ENCODE measurements at places on chromosomes 6 and 20. TPM values are rescaled to one million over a fixed set of nuclear protein-coding genes. Genes with fewer than 3 reads are reported as not detected.

DDX27 gene
- 43.4 TPM for total RNA-seq

DNA sequence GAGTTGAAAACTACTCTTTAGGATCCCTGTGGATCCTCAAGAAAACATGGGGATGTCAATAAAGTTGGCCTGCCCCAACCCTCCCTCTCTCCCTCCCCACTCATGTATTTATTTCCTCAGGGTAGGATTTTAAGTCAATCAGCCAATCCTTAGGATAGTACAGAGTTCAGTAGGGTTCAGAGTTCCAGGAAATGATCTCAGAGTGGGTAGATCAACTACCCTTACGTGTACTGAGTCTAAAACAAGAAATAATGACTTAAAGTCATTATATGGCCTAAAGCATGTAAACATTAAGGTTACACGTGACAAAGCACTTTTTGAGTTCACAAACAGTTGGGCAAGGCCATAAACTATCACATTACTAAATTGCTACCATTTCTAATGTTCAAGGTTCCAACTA lies 47.2 kb upstream of the REV3L start:
- H3K36me3 ChIP-seq: no peaks in the 10 kb centered on the region
- H3K4me1 ChIP-seq: no peaks in the 10 kb centered on the region
- no peaks in the 10 kb centered on the region for H3K27me3 ChIP-seq

- no peaks in the 10 kb centered on the region for H3K36me3 ChIP-seq
- H3K27me3 ChIP-seq: no peaks in the 10 kb centered on the region
- no peak overlapping the region for H3K4me3 ChIP-seq
- DNase-seq: no peak
Observed at GRCh38 chr6:168410035-168410434, 30.9 kb upstream of the SMOC2 start.

DNA sequence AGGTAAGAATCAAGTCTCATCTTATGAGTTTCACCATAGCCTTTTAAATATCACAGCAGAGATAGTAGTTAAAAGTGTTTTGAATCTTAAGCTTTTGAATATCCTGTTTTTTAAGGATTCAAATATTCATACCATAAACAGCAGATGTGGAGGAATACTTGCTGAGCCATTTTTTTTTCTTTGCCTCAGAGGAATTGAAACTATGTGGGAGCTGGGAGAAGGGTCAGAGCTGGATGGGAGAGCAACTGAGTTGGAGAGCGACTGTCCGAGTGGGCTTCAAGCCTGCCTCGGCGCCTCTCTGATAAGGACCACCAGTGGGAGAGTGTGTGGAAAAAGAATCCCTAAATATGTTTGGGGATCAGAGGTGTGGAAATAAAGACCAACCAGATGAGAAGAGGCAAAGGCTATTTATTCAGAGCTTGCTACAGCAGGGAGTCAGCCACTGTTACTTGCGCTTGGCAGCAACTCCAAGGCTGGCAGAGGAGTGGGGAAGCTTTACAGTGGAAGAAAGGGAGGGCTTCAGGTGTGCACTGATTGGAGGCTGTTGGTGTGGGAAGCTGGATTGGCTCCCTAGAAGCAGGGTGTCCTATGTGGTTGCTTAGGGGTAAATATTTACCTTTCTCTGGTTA lies 34.3 kb upstream of the MCUR1 start:
- no peaks in the 10 kb centered on the region for H3K27me3 ChIP-seq
- no peak overlapping the region for H3K4me3 ChIP-seq
- no peaks in the 10 kb centered on the region for H3K4me1 ChIP-seq

- no peaks in the 10 kb centered on the region for H3K4me1 ChIP-seq
- no peaks in the 10 kb centered on the region for H3K27me3 ChIP-seq
- no peak for DNase-seq
- H3K27ac ChIP-seq: no peak overlapping the region
- H3K36me3 ChIP-seq: no peaks in the 10 kb centered on the region
- no peak overlapping the region for H3K4me3 ChIP-seq
Observed at GRCh38 chr6:112231594-112232060, 22.7 kb downstream of the LAMA4 start.

- no peaks in the 10 kb centered on the region for H3K36me3 ChIP-seq
- DNase-seq: no peak
- no peak overlapping the region for H3K4me3 ChIP-seq
Observed at GRCh38 chr6:77987035-77987384, 334.2 kb downstream of the MEI4 start.

AHCY gene
- total RNA-seq: 24.6 TPM

GRCh38 chr6:116550796-116551195 lies 2.8 kb upstream of the CALHM4 start:
- H3K27ac ChIP-seq: no peak overlapping the region
- H3K4me1 ChIP-seq: no peaks in the 10 kb centered on the region
- DNase-seq: no peak

GRCh38 chr6:25083784-25084507 lies 148.2 kb upstream of the RIPOR2 start:
- no peak overlapping the region for H3K27ac ChIP-seq
- no peaks in the 10 kb centered on the region for H3K36me3 ChIP-seq
- H3K4me3 ChIP-seq: no peak overlapping the region
- no peak for DNase-seq

JPH2 gene
- total RNA-seq: not detected

DNA sequence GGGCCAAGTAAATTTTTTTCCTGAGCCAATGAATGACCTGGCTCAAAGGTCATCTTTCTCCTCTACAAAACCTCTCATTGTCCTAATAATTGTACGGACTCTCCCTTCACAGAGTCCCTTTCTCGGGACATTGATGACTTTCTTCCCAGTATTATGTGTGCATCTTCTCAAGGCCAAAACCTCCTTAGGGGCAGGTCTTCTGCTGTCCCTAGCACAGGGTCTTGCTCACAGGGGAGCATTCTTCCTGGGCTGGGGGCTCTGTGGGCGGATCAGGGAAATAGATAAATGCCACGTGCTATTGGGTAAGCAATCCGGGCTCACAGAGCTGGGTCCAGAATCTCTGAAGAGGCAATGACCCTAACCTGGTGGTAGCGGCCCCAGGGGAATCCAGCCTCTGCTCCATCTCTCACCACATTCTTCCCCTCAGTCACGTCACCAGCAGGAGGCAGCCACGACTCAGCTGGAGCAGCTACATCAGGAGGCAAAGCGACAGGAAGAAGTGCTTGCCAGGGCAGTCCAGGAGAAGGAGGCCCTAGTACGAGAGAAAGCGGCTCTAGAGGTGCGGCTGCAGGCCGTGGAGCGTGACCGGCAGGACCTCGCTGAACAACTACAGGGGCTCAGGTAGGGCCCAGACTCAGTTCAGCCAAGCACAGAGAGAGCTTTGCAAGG lies 23.5 kb downstream of the CEP250 start:
- no peaks in the 10 kb centered on the region for H3K27me3 ChIP-seq
- no peak for DNase-seq
- peak overlapping the region; percentile 6 for H3K27ac ChIP-seq
- no peak overlapping the region for H3K4me3 ChIP-seq

GRCh38 chr6:131730264-131730663 lies 19.4 kb upstream of the CTAGE9 start:
- no peaks in the 10 kb centered on the region for H3K36me3 ChIP-seq
- no peak for DNase-seq
- no peak overlapping the region for H3K27ac ChIP-seq
- no peak overlapping the region for H3K4me3 ChIP-seq

POU5F1 gene
- total RNA-seq: 0.46 TPM

- H3K27me3 ChIP-seq: no peaks in the 10 kb centered on the region
- H3K27ac ChIP-seq: no peak overlapping the region
- no peaks in the 10 kb centered on the region for H3K36me3 ChIP-seq
- no peaks in the 10 kb centered on the region for H3K4me1 ChIP-seq
Observed at GRCh38 chr6:118305081-118305480, 243.0 kb upstream of the PLN start.

- peaks cover 4% of the 10 kb centered on the region for H3K27me3 ChIP-seq
- no peak for DNase-seq
- H3K4me1 ChIP-seq: peaks cover 20% of the 10 kb centered on the region
- H3K27ac ChIP-seq: no peak overlapping the region
Observed at GRCh38 chr6:2545383-2546038, 205.2 kb downstream of the MYLK4 start.

DNA sequence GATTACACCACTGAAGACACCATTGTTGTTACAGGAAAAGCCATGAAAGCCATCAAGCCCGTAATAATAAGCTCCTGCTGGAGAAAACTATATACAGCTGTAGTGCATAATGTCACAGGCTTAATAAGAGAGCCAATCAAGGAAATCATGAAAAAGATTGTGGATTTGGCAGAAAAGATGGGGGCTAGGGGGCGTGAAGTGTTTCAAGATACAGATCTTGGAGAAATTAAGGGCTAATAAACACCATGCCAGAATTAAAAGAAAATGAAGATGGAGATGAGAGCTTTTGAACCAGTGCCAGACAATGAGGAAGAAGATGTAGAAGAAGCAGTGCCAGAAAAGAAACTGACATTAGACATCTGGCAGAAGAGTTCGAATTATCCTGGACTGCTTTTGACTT lies 43.2 kb upstream of the DTNBP1 start:
- H3K36me3 ChIP-seq: no peaks in the 10 kb centered on the region
- no peaks in the 10 kb centered on the region for H3K4me1 ChIP-seq
- no peaks in the 10 kb centered on the region for H3K27me3 ChIP-seq
- H3K27ac ChIP-seq: no peak overlapping the region
- H3K4me3 ChIP-seq: no peak overlapping the region

SLC35F1 gene
- total RNA-seq: not detected

BLCAP gene
- 59.3 TPM for total RNA-seq

DNA sequence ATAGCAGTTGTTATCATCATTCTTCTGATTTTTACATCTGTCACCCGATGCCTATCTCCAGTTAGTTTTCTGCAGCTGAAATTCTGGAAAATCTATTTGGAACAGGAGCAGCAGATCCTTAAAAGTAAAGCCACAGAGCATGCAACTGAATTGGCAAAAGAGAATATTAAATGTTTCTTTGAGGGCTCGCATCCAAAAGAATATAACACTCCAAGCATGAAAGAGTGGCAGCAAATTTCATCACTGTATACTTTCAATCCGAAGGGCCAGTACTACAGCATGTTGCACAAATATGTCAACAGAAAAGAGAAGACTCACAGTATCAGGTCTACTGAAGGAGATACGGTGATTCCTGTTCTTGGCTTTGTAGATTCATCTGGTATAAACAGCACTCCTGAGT lies 2.1 kb downstream of the CALHM6 start:
- H3K4me3 ChIP-seq: no peak overlapping the region
- no peaks in the 10 kb centered on the region for H3K36me3 ChIP-seq
- no peaks in the 10 kb centered on the region for H3K27me3 ChIP-seq

DNA sequence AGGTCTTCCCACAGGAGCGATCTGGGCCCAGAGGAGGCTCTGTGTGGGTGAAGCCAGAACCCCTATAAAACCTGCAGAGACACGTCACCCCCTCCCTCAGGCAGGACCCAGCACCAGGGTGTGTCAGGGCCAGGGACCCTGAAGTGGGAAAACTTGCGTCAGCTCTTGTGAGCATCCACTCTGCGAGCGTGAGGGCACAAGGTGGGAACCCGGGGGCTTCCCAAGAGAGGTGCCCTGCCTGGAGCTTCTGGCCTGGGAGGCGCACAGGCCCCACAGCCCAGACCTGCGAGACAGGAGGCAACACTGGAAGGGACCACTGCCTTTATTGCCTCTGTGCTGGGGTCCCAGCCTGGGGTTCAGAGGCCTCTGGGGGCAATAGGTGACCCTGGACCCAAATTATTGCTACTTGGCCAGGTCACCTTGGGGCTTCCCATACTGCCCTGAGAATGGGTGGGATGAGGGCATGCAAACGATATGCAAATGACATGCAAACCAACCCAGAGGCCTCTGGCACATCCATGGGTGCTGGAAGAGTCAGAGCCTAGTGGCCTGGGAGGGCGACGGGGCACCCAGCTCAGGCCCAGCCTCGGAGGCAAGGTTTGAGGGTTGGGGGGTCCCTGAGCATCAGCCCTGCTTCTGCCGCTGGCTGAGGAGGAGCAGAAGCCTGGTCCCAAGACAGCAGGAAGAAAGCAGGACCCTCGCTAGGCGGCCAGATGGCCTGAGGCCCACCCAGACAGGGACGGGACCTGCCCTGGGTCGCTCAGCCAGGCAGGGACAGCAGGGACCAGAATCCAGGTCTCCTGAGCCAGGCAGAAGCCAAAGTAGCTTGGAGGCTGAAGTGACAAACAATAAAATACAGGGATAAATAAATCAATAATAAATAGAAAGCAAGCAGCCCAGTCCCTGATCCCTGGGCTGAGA lies 5.1 kb upstream of the C20orf144 start:
- no peaks in the 10 kb centered on the region for H3K27me3 ChIP-seq
- H3K4me1 ChIP-seq: no peaks in the 10 kb centered on the region
- no peak overlapping the region for H3K4me3 ChIP-seq

DNA sequence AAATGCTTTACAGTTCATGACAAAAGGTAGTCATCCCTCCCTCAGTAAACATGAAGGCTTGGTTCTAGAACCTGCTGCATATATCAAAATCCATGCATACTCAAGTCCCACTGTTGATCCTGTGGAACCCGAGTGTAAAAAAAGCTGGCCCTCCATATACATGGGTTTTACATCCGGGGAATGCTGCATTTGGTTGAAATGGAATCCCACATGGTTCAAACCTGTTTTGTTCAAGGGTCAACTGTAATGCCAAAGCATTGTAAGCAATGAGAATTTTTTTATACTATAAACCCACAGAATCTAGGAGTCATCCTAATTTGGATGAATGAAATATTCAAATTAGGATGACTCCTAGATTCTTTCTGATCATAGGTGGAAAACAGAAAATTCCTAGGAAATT lies 5.9 kb upstream of the HDAC2 start:
- no peaks in the 10 kb centered on the region for H3K36me3 ChIP-seq
- no peak overlapping the region for H3K27ac ChIP-seq

DNA sequence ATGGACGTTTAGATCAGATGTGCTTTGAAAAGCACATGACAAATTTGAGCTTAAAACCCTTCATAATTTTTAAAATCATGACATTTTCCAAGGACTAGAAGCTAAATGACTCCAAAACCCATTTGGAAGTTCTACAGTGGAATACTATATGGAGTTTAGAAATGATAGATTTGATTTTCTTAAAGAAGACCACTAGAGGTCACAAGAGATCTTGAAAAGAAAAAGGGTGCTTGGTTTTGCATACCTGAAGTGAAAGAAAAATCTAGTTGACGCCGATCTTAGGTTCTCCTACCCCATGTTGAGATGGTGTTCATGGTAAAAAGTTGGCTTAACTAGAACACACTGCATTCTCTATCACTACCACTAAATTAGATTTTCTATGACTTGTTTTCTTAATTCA lies 31.5 kb downstream of the CFAP61 start:
- H3K27ac ChIP-seq: no peak overlapping the region
- DNase-seq: peak; percentile 4
- H3K4me1 ChIP-seq: no peaks in the 10 kb centered on the region

DNA sequence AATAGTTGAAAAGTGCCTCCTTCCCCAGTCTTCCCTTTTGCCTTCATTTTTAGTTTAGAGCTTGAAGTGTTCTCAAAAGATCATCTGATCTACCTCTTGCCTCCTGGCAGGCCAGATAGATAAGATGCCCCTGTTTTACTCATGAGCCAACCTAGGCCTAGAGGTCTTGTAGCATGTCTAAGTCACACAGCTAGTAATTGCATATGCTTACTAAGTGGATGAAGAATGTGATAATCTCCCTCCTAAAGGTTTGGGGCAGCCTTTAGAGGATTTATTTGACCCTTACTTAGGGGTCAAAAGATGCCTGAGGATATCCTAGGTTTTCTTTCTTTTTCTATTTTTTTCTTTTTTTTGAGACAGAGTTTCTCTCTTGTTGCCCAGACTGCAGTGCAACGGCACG lies 2.1 kb downstream of the C6orf141 start:
- H3K36me3 ChIP-seq: no peaks in the 10 kb centered on the region
- no peak overlapping the region for H3K27ac ChIP-seq
- no peaks in the 10 kb centered on the region for H3K27me3 ChIP-seq
- DNase-seq: peak; percentile 1

TCP11 gene
- not detected for total RNA-seq

Data from naive thymus-derived CD4-positive, alpha-beta T cell (primary cell).